ENCODE measurements at places on chromosomes 16 and 17. TPM values are rescaled to one million over a fixed set of nuclear protein-coding genes. Genes with fewer than 3 reads are reported as not detected.

Gene CSNK1D
- total RNA-seq, result 52.3 TPM

Gene NPTX1
- 0.09 TPM for total RNA-seq

Gene CSHL1
- not detected for total RNA-seq

Gene NAGPA
- total RNA-seq, result 16.6 TPM

Gene NPIPB9
- 3.5 TPM for total RNA-seq

Gene FAM83G
- total RNA-seq, result 8.2 TPM

Gene MMP2
- total RNA-seq, result 256 TPM

Gene PPP1R1B
- not detected for total RNA-seq

Gene FBXW10
- total RNA-seq, result not detected

Gene TAC4
- not detected for total RNA-seq

Gene USB1
- 25.0 TPM for total RNA-seq

Gene SLC47A2
- not detected for total RNA-seq

Gene CCL3
- not detected for total RNA-seq

Gene OSGIN1
- 1.1 TPM for total RNA-seq

Gene MYH13
- total RNA-seq, result not detected

Gene MAP2K6
- total RNA-seq, result 2.5 TPM

Gene KRTAP16-1
- not detected for total RNA-seq

Gene FGF11
- total RNA-seq, result 0.94 TPM

Gene TNFRSF17
- not detected for total RNA-seq

Gene RAB26
- total RNA-seq, result 1.3 TPM

Gene GDPD3
- total RNA-seq, result 0.81 TPM

Gene TMC7
- 3.7 TPM for total RNA-seq

Gene AURKB
- total RNA-seq, result 35.2 TPM

Gene TRPV3
- not detected for total RNA-seq

Gene SLC7A5
- 5.9 TPM for total RNA-seq

Gene CLEC10A
- 0.54 TPM for total RNA-seq

Gene CYGB
- 5.0 TPM for total RNA-seq

Gene CDRT4
- 2.5 TPM for total RNA-seq

Gene CDH3
- total RNA-seq, result under 0.01 TPM
